ENCODE measurements at places on chromosomes 11 and 22.

DNA sequence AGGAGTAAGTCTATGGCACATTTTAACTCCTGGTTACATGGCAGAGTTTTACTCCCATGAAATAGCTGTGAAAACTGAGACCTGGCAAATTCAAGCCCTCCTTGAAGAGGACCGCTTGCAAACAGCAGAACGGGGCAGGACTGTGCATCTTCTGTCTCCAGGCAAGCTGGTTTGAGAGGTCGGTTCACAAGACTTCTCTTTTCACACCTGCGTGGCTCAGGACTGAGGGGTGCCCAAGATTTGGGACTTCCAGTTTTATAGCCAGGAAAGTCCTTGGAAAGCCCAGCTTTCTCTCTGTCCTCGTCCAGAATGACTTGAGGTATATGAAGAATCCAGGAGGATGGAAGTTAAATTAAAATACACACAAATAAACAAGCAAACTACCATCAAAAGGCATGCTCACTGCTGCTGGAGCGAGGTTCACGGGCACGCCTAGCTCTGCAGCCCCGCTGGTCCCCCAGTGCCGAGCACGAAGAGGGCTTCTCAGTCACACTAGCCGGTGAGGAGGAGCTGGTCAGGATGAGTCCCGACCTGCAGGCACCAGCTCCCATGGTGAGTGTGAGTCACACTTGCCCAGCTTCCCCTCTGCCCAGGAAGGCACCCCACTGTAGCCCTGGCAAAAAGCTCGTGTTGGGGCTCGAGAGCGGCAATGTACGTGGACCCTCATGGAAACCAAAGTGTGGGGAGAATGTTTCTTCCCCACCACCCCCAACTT is 1382.4 kb downstream of the BRD1 start:
- no peak for DNase-seq

DNA sequence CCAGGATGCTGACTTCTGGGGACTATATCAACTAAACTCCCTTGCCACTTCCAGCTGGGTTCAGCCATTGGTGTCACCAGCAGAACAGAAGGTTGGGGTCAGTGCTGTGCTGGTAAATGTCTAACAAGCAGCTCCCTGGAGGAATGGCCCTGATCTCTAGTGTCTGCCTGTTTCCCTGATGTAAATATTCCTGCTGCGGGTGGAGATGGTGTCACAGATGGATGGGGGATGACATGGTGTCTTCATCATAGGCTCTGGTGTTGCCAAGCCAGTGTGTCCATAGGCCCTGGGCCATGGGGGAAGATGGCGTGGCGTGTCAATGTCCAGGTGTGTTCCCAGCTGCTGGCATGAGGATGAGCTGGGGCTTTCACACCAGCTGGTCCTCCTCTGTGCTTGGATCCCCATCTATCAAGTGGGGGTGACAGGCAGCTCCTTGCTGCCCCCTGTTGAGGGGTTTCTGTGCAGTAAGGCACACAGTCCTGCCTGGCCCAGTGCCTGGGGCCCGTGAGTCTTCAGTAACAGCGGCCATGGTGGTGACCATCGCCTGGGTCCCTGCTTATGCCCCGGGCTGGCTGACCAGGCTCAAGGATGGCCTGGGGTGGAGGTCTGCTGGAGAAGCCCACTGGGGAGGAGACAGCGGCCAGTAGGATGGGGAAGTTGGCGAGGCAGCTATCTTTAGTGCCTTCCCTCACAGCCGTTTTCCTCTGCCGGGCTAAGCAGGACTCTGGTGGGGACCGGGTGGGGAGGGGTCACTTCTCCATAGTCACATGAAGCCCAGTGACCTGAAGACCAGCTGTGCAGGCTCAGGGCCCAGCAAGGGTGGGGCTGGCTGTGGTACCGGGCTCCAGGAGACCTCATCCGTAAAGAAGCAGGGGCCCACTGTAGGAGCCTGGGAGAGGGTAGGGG is 12.7 kb downstream of the RPL3 start:
- peak; percentile 38 for DNase-seq

DNA sequence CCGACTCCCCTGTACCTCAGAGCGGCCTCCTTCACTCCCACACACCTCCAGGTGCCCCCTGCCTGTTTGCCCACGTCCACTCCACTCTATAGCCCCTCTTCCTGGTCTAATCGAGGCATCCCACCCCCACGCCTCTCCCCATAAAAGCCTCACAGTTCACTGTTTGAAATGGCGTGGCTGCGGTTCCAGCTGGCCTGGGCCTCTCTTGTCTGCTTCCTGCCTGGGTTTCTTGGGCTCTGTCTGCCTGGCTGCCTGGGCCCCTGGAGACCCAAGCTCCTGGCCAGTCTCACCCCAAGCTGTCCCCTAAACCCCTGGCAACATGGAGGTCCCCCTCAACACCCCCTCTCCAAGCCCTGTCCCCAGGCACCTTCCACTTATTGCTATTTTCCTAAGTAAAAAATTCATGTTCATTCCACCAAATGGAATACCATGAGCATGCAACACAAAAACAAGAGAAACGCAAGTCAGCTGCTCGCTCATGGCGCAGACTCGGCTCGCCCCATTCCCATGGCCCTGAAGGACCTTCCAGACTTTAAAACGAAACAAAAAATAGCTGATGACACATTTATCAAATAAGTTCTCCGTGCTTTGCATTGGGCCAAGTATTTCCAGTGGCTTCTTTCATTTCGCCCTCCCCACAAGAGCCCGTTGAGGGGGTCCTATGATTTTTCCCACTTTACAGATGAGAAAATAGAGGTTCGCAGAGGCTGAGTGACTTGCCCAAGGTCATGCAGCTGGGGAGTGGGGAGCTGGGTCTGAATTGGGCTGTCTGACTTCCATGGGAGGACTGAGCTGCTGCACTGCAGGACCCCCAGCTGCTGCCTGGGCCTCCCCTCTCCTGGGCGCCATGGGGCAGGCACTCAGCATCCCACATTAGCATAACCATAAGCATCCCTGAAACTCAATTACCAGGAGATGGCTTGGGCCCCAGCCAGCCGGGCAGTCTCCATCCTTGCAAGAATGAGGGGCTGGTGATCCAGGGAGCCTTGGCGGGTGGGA is 11.7 kb upstream of the FLRT1 start:
- DNase-seq, result no peak

DNA sequence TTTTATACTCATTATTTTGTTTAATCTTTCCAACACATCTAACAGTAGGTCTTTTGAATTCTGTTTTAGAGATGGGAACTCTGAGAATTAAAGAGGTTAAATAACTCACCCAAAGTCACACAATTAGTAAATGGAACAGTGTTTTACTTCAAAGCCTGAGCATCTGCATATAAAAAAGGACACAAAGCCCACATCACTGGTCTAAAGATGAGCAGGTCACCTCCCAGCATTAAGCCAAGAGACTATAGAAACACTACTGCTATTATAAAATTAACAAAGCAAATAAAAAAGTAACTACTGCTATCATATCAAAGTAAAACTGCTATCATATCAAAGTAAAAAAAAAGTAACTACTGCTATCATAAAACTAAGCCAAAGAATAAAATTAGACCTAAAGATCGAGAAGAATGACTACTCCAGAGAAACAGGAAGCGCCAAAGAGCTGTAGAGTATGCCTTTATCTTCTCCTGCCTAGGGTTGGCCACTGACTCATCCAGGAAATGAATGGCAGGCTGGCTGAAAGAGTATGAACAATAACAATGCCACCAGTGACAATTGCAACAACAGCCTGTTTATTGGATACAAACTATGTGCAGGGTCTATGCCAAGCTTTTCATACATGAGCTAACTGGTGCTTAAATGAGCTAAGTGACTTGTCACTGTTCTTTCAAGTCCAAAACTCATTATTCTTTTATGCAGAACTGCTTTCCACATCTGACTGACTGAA is 1153.0 kb upstream of the TENM4 start:
- peak; percentile 60 for DNase-seq

DNA sequence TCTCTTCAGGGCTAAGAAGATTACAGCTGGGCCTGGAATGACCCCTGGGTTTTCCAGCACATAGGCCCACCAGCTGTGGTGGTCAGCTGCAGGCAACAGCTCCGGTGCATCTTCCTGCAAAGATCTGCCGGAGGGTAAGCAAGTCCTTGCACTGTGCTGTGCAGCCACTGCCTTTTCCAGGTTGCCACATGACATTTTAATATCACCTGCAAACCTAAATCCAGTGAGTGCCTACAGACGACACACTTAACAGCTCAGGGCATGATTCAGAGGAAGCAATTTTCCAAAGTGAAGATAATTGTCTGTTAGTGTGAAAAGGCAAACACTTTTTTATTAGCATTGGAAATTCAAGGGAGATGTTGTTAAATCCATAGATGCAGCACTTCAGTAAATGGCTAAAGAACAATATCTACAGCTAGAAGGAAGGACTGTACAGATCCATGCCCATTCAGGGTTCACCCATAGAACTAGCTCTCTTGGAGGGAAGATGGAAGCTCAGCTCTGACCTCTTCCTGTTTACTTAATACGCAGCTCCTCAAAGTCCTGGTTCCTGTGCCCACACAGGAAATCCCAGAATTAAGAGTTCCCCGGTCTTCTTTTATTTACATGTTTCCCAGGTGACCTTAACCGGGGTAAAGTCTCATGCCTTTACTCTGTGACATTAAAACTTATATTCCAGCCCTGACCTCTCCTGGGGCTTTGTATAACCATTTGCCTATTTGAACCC is 13.3 kb upstream of the NRIP3 start:
- no peak for DNase-seq

DNA sequence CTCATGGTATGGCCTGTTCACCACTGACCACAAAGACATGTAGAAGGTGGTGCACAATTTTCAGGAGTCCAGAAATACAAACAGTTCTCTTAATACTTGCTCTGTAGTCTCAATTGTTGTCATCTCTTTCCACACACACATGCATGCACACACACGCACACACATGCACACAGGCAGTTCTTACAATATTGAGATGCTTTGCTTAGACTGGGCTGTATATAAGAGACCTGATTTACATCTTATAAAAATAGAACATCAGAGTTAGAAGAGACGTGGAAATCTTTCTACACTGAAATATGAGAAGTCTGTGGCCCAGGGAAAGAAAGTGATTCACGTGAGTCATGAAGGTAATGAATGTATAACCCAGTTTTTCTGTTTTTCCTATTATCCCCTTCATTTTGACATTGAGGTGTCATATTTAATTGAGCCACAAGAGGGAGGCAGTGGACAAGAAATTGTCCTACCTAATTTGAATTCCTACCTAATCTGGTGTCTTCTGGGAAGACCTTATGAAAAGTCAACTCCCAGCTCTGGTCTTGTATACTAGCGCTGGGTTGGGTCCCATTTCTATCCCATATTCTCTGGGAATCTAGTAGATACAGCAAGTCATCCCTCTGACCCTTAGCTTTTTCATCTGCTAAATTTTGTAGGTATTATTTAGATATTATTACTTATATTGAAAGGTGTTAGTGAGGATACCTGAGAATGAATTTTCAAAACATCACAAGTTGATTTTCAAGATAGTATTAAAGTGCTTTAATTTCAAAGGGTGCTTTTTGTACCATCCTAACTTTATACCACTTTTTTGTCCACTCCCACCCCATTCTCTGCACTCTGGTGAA is 14.9 kb upstream of the MS4A4A start:
- no peak for DNase-seq

GRCh38 chr11:41713030-41713429 is 253.6 kb upstream of the LRRC4C start:
- no peak for DNase-seq

- no peak for DNase-seq
These were observed 260.4 kb downstream of the TMEM135 start for GRCh38 chr11:87298155-87298554.

DNA sequence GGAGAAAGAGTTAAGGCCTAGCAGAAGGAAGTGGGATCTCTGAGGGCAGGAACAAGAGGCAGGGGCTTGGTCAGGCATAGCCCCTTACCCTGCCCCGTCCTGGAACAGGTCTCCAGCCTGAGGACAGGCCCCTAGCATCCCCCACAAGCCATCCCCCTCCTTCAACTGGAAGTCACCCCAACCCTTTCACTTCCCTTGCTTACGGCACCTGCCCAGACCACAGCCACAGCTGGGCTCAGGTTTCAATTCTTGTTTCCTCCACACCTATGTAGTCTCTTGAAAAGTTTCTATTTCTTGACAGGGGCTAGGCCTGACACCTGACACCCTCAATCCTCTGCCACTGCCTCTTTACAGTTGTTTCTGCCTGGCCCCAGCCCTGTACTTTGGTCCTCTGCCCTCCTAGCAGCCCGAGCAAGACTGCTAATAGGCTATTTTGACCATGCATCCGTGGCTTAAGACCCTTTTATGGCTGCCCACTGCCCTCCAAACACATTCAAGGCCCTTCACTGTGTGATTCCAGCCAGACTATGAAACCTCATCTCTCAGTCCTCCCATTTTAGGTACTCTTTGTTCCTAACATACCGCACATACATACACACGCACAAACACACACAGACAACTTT is 10.9 kb upstream of the FCHSD2 start:
- no peak for DNase-seq

GRCh38 chr11:117833401-117833891 is 8.9 kb upstream of the FXYD2 start:
- no peak for DNase-seq

DNA sequence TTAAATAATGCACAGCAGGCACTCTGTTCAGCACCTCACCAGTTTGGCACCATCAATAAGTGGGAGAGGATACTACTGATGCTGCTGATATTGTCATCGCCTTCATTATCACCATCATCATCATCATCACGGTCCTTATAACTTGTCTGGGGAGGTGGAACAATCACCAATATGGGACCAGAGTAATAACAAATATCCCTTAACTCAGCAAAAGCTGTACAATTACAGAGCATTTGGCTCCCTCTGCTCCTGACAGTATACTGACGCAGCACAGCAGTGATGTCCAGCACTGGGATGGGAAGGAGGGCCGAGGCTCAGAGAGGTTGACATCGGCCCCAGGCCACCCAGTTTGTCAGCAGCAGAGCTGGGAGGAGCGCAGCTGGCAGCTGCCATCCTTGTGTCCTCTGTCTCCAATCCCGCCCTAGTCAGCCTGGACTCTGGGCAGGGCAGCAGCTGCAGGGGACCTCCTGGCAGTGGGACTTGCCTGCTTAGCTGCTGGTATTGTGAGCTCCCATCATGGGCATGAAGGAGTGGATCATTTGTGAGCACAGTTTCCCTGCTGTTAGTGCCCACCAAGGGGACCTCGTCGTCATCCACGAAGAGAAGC is 90.0 kb downstream of the DHCR7 start:
- DNase-seq, result no peak

GRCh38 chr11:71065841-71066240 is 186.5 kb downstream of the SHANK2 start:
- no peak for DNase-seq
